ENCODE measurements at places on chromosomes 5 and 9.
A peak's percentile ranks its signal among the peaks of the same experiment; 100 is the strongest.

GRCh38 chr9:127966416-127967150 is 14.2 kb downstream of the EEIG1 start:
- DNase-seq, result no peak

DNA sequence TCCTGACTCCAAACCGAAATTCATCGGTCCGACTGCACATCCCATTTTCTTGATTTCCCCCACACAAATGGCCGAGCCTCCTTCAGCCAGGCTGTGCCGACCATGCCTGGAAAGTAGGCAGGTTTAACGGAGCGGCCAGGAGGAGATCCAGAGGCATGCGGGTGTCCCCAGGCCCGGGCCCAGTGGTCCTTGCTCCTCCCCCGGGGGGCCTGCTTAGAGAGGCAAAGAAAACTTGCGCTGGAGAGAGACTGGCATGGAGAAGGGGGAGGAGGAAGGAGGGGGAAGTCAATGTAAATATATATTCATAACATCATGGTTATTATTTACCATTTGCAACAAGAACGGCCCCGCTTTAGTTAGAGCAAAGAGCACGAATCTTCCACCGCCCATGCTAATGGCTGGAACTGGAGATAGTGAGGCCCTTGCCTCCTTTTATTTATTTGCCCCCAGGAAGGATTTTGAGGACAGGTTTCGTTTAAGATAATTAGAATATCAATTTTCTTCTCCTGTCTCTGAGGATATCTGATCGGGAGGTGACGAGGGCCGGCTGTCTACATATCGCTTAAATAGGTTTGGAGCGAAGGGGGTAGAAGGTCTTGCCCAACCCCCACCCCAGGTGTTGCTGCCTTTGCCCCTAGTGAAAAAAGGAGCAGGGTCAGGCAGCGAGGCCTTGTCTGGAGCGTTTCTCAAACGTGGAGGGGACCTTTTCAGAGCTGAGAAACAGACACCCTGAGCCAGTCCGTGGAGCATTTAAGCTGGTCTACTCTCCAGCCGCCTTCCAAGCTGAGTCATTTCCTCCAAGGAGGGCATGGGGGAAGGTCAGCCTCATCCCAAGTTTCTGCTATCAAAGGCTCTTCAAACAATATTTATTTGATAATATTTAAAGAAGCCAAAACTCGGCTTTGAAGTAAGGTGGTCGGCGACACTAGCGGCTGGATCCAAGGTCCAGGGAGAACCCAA is 2.5 kb downstream of the BARHL1 start:
- no peak for DNase-seq

DNA sequence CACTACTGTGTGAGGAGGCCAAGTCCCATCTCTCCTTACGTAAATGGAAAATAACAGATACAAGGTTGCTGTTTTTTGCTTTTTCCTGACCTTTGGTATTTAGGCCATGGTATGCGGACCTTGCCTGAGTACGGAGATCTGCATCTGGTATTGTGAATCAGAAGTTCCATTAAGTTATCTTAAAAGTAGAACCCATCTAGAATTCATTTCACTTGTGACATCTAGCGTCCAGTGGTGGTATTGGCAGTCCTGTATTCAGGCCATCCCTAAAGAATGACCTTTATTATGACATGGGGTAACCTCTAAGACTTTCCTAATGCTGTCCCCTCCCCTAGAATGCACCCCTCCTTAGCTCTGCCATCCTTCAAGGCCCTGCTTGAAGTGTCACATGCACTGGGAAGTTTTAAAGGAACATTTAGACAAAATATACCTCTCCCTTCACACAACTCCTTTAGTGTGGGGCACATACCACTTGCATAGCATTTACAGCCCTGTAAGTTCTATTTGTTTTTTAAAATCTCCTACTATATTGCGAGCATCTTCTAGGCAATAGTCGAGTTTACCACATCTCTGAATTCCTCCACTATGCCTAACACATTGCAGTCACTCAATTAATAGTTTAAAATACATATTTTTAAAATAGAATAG is 1.9 kb upstream of the SPDL1 start:
- peak; percentile 42 for DNase-seq

DNA sequence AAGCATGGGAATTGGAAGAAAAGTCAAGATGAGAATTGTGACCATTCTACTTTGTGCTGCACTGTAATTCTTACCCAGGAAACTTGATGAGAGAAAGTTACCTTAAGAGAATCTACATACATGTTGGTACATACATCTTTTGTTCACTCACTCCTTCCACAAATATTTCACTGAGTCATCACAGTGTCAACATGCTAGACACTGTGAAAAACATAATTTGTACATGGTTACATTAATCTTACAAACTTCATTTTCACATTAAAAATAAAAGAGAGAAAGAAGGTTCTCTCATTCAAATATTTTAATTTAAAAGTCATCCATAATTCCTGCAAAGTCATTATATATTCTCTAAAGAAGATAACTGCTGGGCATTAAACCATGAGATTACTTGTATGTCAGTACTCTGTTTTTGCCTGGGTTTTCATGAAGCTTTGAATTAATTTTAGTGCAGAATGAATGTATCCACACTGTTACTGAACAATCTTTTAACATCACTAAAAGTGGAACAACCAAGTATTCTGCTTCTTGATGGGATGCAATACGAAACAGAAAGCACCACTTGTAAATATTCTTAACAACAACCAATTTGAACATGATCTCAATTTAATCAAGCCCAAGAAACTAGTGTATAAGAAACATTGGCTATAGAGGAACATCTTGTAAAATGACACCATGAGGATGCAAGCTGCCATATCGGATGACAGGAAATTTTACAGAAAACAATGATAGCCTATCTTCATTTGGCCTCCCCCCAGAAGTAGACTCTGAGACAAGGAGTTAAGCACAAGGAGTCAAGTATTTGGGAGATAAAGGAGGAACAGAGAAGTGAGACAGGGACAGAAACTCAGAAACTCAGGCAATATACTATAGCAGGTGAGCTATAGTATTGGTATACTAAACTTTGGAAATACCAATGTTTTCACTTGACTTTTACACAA is 28.4 kb downstream of the ERP44 start:
- no peak for DNase-seq

DNA sequence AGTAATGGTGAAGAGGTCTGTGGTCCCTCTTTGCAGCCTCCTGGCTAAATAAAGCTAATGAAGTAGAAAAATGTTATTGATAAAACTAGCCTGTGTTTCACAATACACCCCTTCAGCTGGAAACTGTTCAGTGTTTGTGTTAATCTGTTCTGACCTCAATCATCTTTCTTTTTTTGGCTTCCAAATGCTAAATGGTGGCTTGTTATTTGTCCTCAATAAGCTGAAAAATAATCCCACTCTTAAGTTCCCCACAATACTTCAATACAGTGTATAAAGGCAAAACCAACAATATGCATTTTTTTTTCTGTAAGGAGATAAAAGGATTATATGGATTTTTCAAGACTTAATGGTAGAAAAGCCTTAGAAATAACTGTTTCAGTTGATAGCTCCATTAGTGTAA is 560.5 kb downstream of the TUSC1 start:
- no peak for DNase-seq

All from activated T-helper 2 cell treated with anti-CD3 and anti-CD28 coated beads, Interferon-gamma antibody, Interleukin-2, Interleukin-4, amounts not matched to agents 10 μg/mL and 5 μg/mL and 100 μg/mL, durations not matched to agents 14 hours and 24 hours and 36 hours (primary cell).